Brain (organoid and tissue), 16 donors: ENCODE measurements at places on chromosomes 3 and 15.
A peak's percentile ranks its signal among the peaks of the same experiment; 100 is the strongest.

DNA sequence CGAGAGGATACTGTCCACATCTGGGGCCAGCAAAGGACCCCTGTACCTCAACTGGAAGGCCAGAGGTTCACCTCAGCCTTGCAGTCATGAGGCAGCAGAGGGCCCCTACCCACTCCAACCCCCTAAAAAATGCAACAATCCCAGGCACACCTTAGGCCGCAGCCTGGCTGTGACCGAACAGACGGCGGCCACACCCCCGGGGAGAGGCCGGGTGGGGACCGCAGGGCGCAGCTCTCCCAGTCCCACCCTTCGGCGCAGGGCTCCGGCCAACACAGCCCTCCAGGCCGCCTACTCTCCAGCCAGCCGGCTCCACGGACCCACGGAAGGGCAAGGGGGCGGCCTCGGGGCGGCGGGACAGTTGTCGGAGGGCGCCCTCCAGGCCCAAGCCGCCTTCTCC lies 457 bp upstream of the DNAJA4 start:
- no peak for DNase-seq

DNA sequence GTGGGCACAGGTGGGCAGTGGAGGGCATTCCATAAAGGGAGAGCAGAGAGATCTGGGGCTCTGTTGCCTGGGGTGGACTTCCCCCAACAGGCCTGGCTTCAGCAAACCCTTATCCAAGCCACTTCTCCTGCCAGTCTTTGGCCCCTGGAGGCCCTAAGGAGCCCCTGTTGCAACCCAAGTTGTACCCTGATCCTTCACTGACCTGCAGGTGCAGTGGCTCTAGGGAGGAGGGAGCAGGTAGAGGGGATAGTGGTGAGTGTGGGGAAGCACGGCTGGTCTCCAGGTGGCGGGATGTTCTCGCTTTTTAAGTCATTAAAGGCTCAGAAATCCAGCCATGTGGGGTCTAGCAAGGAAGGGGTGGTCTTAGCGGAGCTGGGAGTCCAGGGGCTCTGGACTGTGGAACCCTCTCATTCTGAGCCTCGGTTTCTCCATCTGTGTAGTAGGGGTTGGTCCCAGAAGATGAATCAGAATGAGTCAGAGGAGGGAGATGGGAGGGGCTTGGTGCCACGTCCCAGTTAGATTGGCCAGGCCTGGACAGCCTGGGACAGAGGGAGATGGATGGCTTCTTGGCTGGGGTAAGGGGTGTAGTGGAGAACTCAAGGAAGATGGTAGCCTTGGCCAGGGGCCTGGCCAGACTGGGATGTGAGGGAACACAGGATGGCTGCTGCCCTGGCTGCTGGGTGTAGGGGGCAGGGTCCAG lies 2.6 kb downstream of the ZBTB47 start:
- no peak for DNase-seq

GRCh38 chr15:75446151-75446550 lies 5.3 kb downstream of the SIN3A start:
- DNase-seq = no peak

DNA sequence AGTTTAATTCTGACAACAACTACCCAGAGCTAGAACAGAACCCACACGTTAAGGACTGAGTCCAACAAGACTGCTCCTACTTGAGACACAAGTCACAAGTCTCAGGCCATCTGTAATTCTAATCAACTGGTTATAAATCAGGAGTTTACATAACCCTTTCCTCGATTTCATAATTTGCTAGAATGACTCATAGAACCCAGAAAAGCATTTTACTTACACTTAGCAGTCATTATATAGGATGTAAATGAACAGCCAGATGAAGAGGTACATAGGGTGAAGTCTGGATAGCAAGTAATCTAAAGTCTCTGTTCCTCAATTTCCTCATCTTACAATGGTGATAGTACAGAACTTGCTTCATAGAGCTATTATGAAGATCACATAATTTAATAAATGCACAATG lies 1018.2 kb downstream of the DIPK2A start:
- no peak for DNase-seq

DNA sequence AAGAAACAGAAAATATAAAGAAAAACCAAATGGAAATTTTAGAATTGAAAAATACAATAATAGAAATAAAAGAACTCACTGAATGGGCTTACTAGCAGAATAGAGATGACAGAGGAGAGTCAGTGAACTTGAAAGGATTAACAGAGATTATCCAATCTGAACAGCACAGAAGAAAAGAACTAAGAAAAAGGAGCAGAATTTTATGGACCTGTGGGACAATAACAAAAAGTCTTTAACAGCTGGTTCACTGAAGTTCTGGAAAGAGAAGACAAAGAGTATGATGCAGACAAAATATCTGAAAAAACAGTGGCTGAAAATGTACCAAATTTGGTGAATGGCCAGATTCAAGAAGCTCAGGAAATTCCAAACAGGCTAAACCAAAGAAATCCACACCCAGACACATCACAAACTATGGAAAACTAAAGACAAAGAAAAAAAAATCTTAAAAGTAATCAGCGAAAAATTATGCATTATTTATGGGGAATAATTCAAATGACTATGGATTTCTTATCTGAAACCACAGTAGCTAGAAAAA lies 9.7 kb upstream of the GNB5 start:
- DNase-seq = no peak

GRCh38 chr3:18900994-18901393 lies 247.3 kb upstream of the KCNH8 start:
- no peak for DNase-seq

- no peak for DNase-seq
Measured at GRCh38 chr3:60555686-60556354, 695.4 kb downstream of the FHIT start.

DNA sequence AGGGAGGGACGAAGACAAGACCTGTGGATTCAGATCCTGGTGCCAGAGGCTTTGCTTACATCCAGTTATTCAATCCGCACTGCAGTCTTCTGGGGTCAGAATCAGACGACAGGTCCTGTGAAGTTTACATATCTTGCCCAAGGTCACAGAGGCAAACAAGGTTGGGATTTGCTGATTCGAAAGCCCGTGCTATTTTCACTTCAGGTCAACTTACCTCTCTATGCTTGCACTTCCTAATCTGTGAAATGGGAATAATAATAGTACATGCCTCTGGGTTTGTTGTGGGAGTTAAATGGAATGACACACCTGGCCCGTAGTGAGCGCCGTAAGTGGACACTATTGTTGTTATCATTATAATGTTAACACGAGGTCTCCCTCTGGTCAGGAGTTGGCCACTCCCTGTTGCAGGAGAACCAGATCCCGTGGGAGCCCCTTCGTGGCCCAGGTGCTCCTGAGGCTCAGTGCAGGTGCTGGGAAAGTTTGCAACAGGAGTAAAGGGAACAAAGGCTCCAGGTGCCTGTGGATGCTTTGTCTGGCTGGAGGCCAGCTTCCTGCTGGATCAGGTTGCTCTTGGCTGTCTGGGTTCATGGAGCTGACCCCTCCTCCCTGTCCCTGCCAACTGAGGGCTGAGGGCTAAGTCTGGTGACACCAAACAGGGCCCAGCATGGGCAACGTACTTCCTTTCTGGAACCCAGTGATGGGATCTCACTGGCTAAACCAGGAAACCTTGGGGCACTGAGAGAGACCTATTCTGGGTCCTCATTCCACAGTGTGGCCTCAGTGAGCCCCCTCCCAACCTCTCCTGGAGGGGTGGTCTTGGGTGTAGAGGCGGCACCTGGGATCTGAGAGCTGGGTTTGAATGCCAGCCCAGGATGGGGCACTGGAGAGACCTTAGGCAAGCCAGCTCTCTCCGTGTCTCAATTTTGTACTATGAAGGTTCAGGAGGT lies 40.1 kb upstream of the SEMA4B start:
- DNase-seq = no peak

- peak; percentile 85 for DNase-seq
Measured at GRCh38 chr15:25481208-25481859, 42.5 kb upstream of the UBE3A start.

DNA sequence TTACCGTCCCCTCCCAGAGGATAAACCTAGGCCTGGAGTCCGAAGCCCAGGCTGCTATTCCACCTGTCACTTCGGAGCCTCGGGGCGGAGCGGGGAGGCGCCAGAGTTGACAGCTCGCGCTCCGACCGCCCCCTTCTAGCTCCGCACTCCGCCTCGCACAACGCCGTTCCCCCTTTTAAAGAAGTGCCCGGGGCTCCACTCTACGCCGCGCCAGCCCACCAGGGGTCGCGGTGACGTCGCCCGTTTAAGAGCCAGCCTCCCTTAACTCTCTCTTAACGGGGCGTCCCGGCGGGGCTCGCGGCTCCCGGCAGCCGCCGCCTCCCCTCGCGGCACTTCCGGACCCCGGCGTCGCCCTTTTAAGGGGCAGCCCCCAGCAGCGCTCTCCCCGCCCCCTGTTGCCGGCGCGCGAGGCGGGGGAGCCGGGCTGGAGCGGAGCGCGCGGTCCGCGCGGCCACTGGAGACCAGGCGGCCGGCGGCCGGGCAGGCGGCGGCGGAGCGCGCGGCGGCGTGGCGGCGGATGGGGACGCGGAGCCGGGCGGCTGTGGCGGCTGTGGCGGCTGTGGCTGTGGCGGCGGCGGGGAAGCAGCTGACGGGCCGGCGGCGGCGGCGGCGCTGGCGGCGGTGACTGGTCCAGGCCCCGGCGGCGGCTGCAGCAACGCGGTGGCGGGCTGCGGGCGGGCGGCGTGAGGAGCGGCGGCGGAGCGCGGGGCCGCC lies at the start of gene INAFM2:
TSS of gene INAFM2 (plus strand) at position 454 of the 714 bp plus-strand sequence. CDS start 364 bp downstream, outside the sequence.
- DNase-seq = peak; percentile 98

DNA sequence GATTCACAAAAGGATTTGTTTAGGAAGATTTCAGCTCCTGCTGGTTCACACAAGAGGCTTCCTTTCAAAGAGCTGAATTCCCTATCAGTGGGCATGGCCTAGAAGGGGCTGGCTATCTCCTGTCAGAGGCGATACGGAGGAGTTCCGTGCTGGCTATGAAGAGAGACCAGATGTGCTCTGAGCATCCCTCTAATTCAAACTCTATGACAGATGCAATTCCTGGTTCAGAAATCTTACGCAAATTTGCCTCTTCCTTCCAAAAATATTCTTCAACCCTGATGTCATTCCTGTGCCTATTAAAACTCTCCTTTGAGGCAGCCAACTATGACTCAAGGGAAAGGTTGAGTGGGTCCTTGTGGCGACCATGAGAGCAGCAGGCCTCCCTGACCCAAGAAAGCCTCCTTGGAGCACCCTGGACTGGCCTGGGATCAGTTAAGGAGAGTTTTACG lies 139.3 kb upstream of the HES1 start:
- no peak for DNase-seq

DNA sequence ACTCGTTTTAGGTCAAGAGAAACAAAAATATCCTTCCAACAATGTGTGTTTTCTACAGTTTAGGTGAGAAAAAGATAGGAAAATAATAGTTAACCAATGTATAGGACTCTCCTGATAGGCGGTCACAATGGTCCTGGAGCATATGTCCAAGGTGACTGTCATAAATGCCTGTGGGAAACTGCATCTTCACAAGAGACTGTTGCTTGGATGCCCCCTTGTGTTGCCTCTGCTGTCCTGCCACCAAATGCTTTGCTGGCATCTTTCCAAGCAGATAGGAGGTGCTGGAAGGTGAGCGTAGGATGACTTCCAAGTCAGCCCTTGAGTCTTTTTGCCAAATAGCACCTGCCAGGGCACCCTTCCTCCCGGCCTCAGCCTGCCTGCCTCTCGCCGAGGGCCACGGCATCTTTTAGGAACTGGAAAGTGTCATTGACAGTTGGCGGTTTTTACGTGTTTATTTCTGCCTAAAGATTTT lies 24.1 kb upstream of the SACM1L start:
- DNase-seq = peak; percentile 67

DNA sequence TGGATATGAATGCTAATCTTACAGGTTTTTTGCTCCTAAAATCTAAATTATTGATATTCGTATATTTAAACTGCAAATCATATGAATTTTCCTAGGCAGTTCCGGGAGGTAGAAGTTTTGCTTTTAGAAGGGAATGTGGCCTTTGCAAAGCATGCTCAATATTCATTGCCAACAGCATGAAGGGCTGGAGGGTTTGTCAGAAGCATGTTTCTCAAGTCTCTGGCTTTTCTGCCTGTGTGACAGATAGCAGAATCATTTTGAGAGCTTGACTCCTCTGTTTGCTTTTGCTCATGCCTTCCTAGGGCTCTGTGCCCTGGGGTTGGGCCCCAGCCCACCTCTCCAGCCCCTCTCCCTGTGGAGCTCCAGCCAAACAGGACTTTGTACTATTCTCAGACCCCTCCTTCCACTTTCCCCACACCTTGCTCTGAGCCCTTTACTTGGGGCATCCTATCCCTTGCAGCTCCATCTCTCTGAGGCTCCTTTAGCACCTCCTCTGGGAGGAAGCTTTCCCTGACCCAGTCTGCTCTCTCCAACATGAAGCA lies 91.3 kb downstream of the ARNT2 start:
- no peak for DNase-seq

DNA sequence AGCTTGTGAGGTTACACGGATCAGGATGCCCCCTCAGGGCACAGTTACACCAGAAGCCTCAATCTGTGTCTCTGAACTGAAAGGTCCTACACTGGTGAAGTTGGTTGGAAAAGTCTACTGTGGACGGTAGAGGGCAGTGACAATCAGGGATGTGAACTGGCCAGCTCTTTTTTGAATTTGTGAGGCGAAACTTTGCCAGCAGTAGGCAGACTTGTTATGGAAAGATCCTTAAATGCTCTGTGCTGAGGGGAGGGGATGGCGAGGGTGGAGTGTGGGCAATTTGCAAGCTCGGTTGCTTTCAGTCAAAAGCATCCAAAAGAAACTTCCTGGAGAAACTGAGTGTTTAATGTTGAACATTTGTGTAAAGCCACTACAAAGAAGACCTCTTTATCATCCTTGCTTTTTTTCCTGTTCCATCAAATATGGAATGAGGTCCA lies 127.4 kb upstream of the ABHD17C start:
- DNase-seq = peak; percentile 85

GRCh38 chr3:188042466-188042865 lies 111.5 kb upstream of the LPP start:
- DNase-seq = no peak

DNA sequence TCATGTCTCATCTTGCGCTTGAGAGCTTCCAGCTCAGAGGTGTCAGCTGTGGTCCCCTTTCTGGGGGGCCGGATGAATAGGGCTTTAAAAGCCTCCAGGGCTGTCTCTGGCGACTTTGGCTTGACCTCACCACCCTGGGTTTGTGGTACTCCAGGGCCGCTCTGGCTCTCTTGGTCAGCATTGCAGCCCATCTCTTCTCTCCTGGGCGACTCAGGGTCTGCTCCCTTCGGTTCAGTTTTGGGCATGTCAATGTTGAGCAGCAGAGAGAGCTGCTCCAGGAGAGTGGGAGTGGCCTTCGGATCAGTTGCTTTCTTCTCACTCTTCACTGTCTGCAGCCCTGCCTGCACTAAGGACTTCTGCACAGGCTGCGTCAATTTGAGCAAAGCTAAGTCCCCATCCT lies 127.9 kb downstream of the FMN1 start:
- no peak for DNase-seq

DNA sequence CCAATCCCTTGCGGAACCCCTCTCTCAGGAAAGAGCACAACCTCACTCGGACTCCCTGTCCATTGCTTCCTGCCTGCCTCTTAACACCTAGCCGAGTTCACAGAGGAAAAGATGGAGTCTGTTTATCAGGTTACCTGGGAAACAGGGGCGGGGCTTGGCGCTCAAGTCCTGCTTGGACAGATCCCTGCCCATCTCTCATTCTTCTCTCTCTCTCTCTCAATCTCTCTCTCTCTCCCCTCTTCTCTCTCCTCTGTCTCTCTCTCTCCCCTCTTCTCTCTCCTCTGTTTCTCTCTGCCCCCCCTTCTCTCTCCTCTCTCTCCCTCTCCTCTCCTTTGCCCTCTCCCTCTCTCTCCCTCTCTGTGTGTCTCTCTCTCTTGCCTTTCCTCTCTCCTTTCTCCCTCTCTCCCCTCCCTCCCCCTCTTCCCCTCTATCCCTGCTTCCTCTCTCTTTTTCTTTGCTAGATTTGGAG lies at the start of gene EFHB:
TSS of gene EFHB (minus strand) at position 120 of the 469 bp plus-strand sequence. CDS start 199 bp downstream, outside the sequence.
- no peak for DNase-seq

- DNase-seq = no peak
Measured at GRCh38 chr3:133506215-133506901, 67.1 kb upstream of the CDV3 start.
